Immature natural killer cell (primary cell): ENCODE measurements at places on chromosomes 4 and X. TPM values are rescaled to one million over a fixed set of nuclear protein-coding genes. Genes with fewer than 3 reads are reported as not detected.

GRCh38 chrX:45716750-45717149, 516.1 kb upstream of the DIPK2B start:
- no peaks in the 10 kb centered on the region for H3K27me3 ChIP-seq
- H3K4me1 ChIP-seq, result peaks cover 9% of the 10 kb centered on the region
- H3K27ac ChIP-seq, result no peak overlapping the region
- H3K36me3 ChIP-seq, result no peaks in the 10 kb centered on the region
- no peak overlapping the region for H3K4me3 ChIP-seq

Gene CSTF2
- 15.2 TPM for polyA plus RNA-seq

DNA sequence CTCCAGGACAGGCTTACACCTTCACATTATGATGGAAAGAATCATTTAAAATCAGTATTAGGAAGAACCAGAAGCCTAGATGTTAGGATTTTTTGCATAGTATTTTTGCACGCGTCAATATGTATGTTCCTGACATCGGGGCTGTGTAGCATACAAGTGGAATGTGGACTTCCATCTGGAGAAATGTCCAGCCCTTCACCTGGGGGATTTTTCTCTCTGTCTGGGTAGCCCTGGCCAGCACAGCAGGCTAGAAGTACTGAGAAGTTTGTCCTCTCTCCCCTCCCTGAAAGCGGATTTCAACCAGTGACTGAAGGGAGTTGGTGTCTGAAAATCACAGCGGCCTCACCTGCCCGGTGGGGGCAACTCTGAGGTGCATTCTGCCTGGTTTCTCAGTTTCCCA, 10.4 kb upstream of the KLHL8 start:
- peaks cover 5% of the 10 kb centered on the region for H3K4me1 ChIP-seq
- DNase-seq, result no peak
- no peaks in the 10 kb centered on the region for H3K27me3 ChIP-seq
- H3K27ac ChIP-seq, result no peak overlapping the region
- H3K36me3 ChIP-seq, result no peaks in the 10 kb centered on the region
- H3K4me3 ChIP-seq, result no peak overlapping the region

DNA sequence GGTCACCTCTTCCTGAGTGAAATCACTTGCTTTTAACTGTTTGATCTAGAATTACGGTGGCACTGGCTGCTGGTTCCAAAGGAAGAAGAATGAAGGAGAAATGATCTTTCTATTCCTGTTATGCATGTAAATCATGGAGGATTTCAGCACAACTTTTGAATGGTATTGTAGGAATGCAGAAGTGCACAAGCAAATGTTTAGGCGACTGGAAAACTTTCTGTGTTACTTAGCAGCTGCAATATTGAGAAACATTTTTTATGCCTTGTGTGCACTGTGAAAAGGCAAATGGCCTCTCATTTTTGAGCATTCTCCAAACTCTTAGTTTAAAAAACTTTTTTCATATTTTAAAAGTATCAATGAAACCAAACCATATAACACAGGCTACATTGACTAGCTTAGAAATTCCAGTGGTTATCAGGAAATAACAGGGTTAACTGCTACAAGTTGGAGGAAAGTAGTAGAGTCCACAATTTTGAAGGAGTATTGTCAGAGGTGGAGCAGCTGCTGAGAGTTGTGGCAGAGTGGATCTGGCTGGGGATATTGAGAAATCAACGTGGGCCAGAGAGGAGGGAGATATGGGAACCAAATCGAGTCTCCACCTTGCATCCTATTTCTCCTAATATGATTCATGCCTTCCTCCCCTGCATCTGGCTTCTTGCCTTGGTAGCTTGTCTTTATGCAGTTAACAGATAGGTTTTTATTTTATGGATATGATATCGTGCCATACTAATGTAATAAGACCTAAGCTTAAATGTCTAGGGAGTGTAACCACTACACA, 32.0 kb upstream of the FHL1 start:
- no peak for DNase-seq
- H3K4me3 ChIP-seq, result no peak overlapping the region
- H3K4me1 ChIP-seq, result no peaks in the 10 kb centered on the region
- no peak overlapping the region for H3K27ac ChIP-seq

GRCh38 chr4:123233136-123233768, 163.3 kb upstream of the SPRY1 start:
- H3K4me1 ChIP-seq, result peaks cover 1% of the 10 kb centered on the region
- peaks cover 1% of the 10 kb centered on the region for H3K27me3 ChIP-seq
- no peak overlapping the region for H3K27ac ChIP-seq
- H3K4me3 ChIP-seq, result no peak overlapping the region
- peaks cover 31% of the 10 kb centered on the region for H3K36me3 ChIP-seq

- H3K36me3 ChIP-seq, result no peaks in the 10 kb centered on the region
- no peaks in the 10 kb centered on the region for H3K4me1 ChIP-seq
- DNase-seq, result no peak
- no peak overlapping the region for H3K27ac ChIP-seq
- H3K27me3 ChIP-seq, result no peaks in the 10 kb centered on the region
Observed at GRCh38 chr4:74583757-74584156, 138.8 kb downstream of the AREG start.

Gene GCNA
- 1.3 TPM for polyA plus RNA-seq

Gene CT45A1
- not detected for polyA plus RNA-seq

DNA sequence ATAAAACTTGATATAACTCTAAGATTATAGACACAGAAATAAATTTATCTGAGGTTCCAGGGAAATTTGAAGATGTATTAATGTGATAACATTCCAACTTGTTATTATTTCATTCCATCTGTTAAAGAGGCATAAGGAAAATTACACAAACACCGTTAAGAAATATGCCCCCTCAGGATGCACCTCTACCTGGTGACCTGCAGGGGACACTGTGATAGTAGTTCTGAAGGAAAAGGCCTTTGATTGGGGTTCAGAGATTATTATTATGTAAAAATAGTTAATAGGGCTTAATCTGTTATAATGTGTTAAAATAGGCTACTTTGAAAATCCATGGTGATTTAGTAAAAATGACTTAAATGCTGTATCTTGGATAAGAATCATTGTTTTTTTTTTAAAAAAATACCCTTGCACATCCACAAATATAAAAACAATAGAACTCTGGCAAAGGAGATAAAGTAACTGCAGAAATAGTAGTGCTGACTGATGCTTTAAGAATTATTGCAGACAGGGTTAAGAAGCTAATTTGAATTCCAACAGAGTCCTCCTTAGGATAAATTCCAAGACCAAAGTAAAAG, 6.1 kb upstream of the ABRAXAS1 start:
- no peak overlapping the region for H3K4me3 ChIP-seq
- H3K27me3 ChIP-seq, result peaks cover 1% of the 10 kb centered on the region
- H3K4me1 ChIP-seq, result no peaks in the 10 kb centered on the region
- no peak overlapping the region for H3K27ac ChIP-seq
- peak; percentile 17 for DNase-seq
